ENCODE measurements at places on chromosomes 1 and 21.
A peak's percentile ranks its signal among the peaks of the same experiment; 100 is the strongest.

- DNase-seq: no peak
Observed at GRCh38 chr1:11134251-11134897, 34.7 kb upstream of the EXOSC10 start.

DNA sequence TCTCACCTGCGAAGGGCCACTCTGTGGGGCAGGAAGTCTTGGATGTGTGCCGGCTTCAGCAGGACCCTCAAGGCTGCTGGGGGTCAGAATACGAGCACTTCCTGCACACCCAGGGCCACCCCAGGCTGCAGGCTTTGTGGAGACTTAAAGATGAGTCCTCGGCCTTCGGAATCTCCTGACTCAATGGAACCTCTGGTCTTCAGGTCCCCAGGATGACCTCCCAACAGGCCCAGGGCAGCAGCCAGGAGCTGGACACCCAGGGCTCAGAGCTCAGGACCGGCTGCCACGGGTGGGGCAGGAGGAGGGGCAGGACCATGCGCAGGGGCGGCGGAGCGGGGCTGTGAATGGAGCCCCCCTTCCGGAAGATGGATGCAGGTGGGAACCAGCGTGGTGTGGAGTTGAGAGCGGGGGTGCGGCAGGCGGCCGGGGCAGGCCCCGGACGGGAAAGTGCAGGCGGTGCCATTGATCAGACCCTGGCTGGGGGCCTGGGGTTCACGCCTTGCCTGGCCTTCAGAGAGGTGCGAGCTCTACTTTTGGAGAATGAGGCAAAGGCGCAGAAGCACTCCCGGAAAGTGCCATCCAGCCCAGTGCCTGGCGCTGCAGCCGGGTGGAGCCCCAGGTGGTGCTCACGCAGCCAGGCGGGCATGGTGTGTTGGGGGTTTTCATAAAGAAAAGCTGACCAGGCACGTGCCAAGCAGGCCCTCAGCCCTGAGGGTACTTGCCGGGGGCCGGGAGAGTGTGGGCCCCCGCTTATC is 10.4 kb downstream of the COL18A1 start:
- DNase-seq: no peak

DNA sequence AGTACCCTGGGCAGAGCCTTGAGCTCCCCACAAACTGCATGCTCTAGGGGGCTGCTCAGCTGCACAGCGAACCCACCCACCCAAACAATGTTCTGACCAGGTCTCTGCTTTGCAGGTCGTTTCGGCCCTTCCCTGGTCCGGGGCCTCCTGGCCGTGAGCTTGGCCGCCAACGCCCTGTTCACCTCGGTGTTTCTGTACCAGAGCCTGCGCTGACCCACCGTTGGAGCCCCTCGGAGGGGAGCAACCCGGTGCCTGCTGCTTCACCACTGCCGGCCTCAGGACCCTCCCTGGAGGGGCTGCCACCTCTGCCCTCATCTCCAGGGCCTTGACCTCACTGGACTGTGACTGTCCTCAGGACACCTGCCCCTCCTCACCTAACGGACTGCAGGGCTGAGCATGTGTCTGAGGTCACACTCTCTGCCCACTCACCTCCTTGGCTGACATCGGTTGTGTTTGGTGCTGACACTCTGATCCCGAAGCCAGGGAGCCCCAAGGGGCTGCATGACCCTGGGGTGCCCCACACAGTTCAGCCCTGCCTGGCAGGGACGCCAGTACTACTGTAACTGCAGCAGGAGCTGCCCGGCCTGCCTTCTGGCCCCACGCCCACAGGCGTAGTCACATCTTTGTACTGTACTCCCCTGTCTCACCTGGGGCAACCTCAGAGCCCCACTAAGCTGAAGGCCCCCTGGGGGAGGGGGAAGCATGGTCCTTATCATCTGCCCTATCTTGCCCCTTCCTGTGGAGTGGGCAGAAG is 24.3 kb downstream of the TMEM201 start:
- no peak for DNase-seq

GRCh38 chr1:62727656-62728407 is 39.6 kb upstream of the DOCK7 start:
- DNase-seq: no peak

DNA sequence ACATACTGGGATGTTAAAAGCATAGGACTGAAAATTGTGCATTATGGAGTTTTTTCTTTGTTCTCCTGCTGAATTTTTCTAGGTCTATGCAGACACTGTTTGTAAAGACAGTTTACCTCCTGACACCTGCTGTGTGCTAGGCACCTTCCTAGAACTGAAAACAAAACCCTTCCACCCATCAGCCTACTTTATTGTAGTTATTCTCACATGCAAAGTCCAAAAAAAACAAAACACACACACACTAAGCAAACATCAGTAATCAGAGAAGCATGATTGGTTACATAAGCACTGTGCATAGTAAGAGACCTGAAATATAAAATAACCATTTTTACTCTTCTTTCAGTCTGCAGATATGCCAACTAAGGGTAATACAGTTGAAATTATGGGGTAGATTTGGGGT is 195.1 kb downstream of the CRB1 start:
- no peak for DNase-seq

GRCh38 chr1:109794319-109795132 is 30.8 kb upstream of the EPS8L3 start:
- DNase-seq: no peak

GRCh38 chr1:56295949-56296929 is 283.1 kb downstream of the PLPP3 start:
- no peak for DNase-seq

- no peak for DNase-seq
Observed at GRCh38 chr1:221841251-221841982, 99.5 kb upstream of the DUSP10 start.

DNA sequence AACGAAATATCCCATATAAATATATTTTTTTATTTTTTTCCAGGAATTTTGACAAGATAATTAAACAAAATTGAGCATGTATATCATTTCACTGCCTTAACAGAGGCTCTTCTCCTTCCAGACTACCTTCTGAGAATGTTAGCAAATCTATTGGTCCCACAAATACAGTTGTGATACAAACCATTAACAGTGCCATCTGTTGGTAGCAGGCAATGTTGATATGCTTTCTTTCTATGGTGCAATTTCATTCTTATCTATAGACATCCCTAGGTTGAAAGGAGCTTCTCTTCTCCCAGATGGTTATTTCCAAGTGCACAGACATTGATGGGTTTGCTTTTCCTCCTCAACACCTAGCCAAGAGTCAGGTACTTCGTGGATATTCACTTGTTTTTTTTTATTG is 303.6 kb downstream of the USH2A start:
- DNase-seq: no peak

- DNase-seq: peak; percentile 96
Observed at GRCh38 chr1:33455539-33456501, 16.6 kb upstream of the ZSCAN20 start.

- no peak for DNase-seq
Observed at GRCh38 chr1:159088050-159088449, 11.5 kb upstream of the AIM2 start.

GRCh38 chr1:2628191-2628932 is 4.5 kb downstream of the MMEL1 start:
- no peak for DNase-seq

DNA sequence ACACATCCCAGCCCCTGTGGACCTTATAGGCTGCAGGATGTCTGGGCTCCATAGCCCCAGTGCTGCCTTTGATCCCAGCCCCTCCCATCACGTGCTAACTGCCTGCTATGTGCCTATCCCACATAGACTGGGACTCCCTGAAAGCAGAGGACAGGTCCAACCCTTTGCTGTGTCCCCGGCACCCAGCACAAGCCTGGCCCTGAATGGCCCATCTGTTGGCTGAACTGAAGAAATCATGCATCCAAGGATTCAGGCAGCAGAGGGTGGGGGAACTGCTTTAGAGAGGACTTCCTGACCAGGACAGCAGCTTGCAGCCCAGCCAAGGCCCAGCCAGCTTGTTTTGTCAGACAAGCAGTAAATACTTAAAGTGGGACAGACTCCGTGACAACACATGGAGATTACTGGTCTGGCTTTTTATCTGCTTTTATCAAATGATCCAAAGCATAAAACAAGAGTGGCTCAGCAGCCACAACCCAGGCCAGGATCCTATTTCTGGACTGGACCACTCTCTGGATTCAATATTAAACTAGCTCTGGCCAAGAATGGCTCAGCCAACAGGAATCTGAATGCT is 69.3 kb downstream of the GLIS1 start:
- no peak for DNase-seq

- no peak for DNase-seq
Observed at GRCh38 chr1:204888294-204888693, 17.6 kb downstream of the NFASC start.

DNA sequence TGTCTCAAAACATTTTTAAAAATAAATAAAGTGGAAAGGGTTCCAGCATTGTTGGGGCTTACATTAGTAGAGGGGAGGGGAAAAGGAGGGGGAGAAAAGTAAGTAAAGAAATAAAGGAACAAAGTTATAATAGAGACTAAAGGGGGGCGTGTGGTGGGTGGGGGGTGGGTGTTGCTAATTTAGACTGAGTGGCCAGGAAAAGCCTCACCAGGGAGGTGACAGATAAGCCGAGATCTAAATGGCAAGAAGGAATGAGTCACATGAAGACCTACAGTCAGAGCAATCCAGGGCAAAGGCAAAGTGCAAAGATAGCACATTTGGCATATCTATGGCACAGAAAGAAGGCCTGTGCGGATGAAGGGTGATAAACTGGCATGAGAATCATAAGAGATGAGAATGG is 7.5 kb downstream of the MPL start:
- DNase-seq: no peak

- no peak for DNase-seq
Observed at GRCh38 chr21:34135330-34135729, 62.0 kb downstream of the MRPS6 start.

DNA sequence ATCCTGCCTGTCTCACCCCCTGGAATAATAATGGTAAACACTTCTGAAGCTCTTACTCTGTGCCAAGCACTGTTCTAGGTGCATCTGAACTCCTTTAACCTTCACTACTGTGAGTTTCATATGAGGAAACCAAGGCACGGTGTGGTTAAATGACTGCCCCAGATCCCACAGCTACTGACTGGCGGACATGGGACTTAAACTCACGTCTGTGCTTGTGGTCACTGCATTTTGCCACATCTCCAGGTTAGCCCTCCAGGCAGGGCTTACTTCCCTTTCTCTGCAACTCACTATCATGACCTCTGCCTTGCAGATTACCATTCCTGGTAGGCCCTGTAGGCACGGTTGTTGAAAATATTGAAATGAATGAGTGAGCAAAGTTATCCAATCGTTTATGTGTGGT is 83.4 kb downstream of the ADSS2 start:
- no peak for DNase-seq

All from gastrocnemius medialis (tissue), 4 donors.